ENCODE measurements at places on chromosomes 13 and 19.

GRCh38 chr13:48411841-48412531 lies 927 bp downstream of the LPAR6 start:
- peak; percentile 42 for DNase-seq

DNA sequence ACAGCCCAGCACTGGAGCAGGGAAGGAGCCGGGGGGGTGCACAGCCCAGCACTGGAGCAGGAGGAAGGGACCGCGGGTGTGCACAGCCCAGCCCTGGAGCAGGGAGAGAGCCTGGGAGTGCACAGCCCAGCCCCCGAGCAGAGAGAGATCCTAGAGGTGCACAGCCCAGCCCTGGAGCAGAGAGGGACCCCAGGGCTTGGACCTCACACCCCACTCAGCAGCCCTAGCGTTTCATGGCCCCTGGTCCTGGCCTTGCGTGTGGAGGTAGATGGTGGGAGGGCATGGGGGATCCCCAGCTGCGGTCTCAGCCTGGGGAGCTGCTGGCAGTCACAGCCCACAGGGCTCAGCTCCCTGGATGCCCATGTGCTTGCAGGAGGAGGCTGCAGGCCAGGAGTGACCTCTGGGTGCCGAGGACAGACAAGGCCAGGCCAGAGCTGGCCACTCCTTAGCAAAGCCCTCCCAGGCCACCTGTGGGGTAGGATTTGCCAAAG lies 25.1 kb downstream of the GAS6 start:
- DNase-seq: no peak

DNA sequence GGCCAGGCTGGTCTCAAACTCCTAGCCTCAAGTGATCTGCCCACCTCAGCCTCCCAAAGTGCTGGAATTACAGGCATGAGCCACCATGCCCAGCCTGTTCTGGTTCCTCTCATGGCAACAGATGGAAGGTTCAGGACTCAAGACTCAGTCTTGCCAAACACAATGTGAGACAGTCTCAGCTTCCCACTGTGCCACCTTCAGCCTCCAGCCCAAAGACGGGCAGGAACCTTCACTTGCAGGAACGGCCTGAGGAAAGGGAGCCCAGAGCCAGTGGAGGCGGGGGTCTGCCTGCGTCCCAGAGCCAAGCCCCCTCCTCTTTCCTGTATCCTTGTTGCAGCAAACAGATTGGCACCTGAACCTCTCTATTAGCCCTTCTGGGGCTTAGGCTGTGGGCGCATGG lies 2.9 kb upstream of the CHST8 start:
- no peak for DNase-seq

- no peak for DNase-seq
These were observed 5.7 kb downstream of the CDK8 start for GRCh38 chr13:26259634-26260033.

DNA sequence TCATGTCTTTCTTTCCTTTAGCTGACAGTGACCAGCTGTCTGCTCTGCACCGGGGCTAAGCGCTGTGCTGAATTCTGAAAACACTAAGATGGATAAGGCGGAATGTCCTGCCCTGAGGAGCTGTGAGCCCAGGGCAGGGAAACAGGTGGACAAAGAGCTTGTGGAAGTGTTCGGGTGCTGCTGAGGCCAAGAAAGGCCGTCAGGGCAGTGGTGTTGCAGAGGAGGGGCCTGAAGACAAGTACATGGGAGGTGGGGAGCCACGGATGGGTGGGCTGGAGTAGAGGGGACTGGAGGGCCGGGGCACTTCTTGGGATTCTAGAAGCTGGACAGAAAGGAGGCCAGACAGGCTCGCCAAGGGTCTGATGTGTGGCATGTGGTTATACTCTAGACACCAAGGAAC lies 66.2 kb upstream of the GPR183 start:
- peak; percentile 4 for DNase-seq

GRCh38 chr13:51318015-51318414 lies 21.5 kb upstream of the SERPINE3 start:
- DNase-seq: no peak

DNA sequence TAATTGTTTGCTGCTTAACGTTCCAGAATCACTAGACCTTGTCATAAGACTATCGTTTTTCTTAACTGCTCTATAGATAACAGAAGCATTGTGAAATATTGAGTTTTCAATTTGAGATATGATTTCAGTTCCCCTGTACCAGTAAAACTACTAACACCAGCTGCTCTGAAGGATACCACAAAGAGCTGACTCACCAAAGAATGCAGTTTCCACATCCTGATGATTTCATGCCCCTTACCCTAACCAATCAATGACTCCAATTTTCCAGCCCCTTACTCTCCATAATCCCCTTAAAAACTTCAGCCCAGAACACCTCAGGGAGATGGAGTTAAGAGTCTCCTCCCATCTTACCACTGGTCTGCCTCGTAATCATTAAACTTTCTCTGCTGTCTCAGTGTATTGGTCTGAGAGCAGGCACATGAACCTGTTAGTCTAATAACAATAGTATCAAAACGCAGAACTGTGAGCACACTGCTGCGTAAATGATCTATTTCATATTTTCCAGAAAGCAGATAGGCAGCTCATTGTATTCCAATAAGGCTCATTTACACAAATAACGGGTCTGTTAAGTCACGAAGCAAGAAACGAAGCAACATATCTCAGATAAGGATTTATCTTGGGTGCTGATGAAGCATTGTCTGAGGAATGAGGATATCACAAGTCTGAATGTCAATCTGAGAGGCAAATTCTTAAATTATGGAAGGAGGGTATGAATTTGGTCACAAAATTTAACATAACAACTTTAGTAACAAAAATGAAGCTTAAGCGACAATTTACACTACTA lies 14.1 kb upstream of the CCNA1 start:
- DNase-seq: no peak

GRCh38 chr19:30388819-30389218 lies 16.6 kb downstream of the ZNF536 start:
- no peak for DNase-seq

DNA sequence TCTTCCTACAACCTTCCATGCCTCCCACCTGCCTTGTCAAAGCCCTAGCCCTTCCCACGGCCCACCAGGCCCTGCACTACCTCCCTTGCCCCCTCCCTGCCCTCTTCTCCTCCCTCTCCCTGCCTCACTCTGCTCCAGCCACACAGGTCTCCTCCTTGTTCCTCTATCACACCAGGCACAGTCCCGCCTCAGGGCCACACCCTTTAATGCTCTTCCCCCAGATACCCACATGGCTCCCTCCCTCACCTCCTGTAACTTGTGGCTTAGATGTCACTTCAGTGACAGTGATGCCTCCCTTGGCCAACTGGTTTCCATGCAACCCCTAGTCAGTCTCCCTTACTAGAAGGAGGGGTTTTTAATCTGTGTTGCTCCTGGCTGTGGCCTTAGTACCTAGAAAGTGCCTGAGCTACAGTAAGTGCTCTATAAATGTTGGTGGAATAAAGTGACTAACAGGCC lies 1.3 kb downstream of the SIRT6 start:
- no peak for DNase-seq

- no peak for DNase-seq
These were observed 3.8 kb upstream of the WDR18 start for GRCh38 chr19:980133-980998.

DNA sequence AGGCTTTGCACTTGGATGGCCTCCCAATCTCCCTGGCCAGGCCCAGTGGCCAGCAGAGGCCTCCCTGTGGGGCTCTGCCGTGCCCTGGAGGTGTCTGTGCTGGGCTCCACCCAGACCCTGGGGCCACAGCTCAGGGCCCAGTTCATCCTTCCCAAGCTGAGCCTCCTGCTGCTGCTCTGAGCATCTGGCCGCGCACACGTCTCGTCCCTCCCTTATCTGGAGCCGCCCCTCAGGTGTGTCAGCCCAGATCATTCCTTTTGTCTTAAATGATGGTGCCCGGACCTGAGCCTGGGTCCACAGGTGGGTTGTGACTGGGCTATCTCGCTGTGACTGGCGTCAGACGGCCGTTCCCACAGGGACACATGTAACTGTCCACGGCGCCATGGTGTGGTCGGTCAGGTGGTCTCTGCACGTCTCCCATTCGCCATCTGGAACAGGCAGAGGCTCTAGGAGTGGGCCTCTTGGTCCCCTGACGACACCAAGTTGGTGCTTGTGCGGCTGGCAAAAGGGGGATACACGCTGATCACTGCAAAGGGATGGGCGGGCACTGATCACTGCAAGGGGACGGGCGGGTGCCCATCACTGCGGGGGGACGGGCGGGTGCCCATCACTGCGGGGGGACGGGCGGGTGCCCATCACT lies 14.3 kb upstream of the ZNF554 start:
- no peak for DNase-seq

GRCh38 chr19:30316000-30316491 lies 56.1 kb upstream of the ZNF536 start:
- no peak for DNase-seq

DNA sequence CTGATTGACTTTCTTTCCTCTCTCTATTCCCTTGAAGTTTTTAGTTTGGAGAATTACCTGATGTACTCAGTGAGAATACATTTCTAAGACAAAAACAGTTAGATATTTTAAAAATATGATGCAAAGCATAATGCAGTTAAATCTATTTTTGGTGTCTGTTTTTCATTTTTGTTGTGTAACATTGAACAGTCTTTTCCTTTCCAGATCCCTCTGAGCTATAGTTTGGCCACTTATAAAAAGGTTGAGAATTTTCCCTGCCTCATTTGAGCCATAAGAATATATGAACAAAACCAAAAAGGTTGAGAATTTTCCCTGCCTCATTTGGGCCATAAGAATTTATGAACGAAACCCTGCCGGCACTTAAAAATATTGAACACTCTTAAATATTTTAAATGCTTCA lies 57.0 kb upstream of the IPO5 start:
- no peak for DNase-seq

GRCh38 chr13:49649244-49649962 lies 21.1 kb downstream of the ARL11 start:
- no peak for DNase-seq

DNA sequence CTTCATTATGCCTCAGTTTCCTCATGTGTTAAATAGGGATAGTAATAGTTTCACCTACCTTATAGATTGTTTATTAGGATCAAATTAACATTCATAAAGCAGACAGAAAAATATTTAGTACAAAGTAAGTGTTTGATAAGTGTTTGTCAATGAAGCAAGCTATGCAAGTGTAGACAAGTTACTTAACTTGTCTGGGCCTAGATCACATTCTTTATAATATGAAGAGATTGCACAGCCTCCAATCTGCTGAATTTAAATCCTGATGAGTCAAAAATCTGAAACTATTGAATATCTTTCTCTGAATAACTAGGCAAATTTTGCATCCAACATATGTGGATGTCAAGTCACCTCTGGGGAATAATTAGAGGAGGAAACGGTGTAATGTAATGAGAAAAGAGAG lies 170.5 kb downstream of the MZT1 start:
- no peak for DNase-seq

- DNase-seq: no peak
These were observed 28.9 kb upstream of the PABPC3 start for GRCh38 chr13:25067064-25067463.

DNA sequence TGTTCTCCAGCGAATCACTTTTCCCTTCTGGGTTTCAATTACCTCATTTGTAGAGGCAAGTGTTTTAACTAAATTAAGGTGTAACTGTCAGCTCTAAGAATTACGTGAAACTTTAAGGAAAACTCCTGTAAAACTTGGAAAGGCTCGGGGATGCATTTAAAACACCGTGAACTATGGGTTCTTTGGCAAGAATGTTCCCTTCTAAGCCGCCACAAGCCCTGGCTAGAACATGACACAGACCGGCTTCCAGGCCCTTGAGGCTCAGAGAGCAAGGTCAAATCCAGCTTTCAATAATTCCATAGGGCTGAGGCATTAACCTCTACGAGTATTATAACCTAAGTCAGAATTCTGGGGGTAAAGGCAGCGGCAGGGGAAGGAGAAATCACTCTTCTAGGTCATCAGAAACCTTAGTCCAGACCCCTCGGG lies 685 bp downstream of the VWA8 start:
- DNase-seq: no peak

DNA sequence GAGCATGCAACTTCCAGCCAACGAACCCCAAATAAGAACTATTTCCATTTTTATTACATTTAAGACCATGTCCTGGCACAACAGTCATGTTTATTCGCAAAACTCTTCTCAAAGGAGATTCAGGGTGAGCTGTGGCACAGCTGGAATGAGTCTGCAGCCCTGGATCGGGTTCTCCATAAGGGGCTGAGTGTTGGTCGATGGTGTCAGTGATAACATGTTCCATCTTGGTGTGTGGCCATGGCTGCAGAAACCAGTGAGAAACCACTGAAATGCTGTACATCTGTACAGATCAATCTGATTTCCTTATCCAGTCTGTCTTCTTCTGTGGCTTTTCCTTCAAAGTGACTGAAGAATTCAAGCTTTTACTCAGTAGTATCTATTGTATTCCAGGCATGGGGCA lies 15.2 kb downstream of the FAM124A start:
- DNase-seq: no peak

DNA sequence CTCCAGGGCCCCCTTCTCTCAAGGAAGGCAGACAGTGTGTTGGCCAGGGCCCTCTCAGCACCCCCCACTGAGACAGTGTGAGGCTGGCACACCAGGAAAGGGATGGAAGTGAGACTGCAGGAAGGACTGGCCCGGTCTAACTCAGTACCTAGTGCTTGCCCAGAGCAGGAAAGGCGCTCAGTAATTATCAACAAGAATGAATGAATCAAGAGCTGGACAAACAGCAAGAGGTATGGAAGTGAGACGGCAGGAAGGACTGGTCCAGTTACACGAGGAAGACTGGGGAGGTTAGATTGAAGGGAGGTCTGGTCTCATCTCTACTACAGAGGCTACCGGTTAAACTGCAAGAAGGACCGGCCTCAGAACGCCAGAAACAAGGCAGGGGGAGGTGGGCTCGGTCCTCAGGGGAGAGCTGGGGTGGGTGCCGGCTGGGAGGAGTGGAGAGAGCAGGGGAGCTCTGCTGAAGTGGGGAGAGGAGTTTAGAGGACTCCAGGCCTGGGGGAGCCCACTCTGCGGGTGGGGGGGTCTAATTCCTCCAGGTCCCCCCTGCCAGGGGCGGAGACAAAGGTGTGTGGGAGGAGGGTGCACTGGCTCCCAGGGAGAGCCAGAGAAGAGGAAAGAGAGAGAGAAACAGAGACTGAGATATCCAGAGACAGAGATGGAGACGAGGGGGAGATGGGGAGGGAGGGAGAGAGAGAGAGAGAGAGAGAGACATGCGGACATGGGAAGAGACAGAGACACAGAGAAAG lies 1.1 kb downstream of the SLC8A2 start:
- DNase-seq: no peak

DNA sequence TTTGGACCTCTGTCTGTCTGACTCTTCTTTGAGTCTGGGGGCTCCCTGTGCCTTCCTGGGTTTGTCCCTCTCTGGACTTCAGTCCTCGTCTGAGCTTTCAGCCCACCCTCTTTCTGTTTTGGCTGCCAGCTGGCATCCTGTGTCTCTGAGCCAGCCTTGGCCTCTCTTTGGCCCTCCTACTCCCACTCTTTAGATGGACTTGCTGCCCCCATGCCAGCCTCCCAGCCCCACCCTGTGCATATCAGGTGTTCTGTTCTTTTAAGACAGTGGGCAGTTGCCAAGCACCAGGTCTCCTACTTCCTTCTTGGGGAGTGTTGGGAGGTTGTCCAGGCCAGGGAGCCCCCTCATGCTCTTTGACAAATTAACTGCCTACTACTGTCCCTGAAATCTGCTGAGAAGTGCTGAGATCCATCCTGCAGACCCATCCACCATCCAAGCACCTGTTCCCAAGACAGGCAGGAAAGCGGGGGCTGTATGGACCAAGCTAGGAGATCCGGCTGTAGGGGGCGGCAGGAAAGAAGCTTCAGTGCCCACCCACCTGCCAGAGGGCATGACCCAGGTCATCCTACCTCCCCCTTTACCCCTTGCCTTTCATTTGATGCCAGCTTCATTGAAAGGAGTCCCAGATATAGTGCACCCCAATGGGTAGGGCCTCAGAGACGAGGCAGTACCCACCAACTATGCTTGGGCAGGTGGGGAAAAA lies 9.6 kb downstream of the CIC start:
- DNase-seq: no peak
